ENCODE measurements at places on chromosomes 6 and 20. TPM values are rescaled to one million over a fixed set of nuclear protein-coding genes. Genes with fewer than 3 reads are reported as not detected.
A peak's percentile ranks its signal among the peaks of the same experiment; 100 is the strongest.

The DBNDD2 gene
- total RNA-seq, result 2.1 TPM

The GMPR gene
- 18.5 TPM for total RNA-seq

The CDSN gene
- total RNA-seq, result not detected

The TTLL9 gene
- total RNA-seq, result not detected

The PRR18 gene
- not detected for total RNA-seq

The TRIM15 gene
- not detected for total RNA-seq

The ADAT2 gene
- 6.0 TPM for total RNA-seq

The PTGIS gene
- 15.0 TPM for total RNA-seq

The COX4I2 gene
- total RNA-seq, result not detected

The XKR7 gene
- not detected for total RNA-seq

The SERPINB1 gene
- total RNA-seq, result 57.2 TPM

The SLC29A1 gene
- total RNA-seq, result 275 TPM

The TRMT6 gene
- total RNA-seq, result 8.9 TPM

The ACOT13 gene
- total RNA-seq, result 21.5 TPM

The CHRNA4 gene
- total RNA-seq, result 0.06 TPM

The IPCEF1 gene
- 1.2 TPM for total RNA-seq

GRCh38 chr6:41371461-41371991, 36.1 kb downstream of the NCR2 start:
- DNase-seq, result peak; percentile 35

- no peak for DNase-seq
These were observed 964.6 kb downstream of the HACE1 start for GRCh38 chr6:103895136-103895535.

DNA sequence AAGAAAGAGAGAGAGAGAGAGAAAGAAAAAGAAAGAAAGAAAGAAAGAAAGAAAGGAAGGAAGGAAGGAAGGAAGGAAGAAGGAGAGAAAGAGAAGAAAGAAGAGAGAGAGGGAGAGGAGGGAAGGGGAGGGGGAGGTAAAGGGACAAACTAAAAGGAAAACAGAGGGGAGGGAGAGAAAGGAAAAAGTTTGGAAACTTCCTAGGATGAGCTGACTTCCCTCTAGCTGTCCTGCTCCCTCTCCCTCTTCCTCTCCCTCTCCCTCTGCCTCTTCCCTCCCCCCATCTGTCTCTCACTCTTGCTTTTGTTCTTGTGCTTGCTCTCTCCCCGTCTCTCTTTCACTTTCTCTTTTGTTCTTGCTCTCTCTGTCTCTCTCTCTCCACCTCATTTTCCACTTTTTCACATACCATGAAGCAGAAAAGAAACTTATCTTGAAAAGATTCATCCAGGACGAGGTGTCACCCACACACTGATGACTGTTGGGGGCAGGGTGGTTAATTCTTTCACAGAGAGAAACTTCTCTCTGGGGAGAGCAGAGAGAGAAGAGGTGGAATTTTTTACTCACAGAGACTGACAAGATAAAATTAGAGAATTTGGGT, 56.4 kb upstream of the DUSP22 start:
- DNase-seq, result peak; percentile 43

DNA sequence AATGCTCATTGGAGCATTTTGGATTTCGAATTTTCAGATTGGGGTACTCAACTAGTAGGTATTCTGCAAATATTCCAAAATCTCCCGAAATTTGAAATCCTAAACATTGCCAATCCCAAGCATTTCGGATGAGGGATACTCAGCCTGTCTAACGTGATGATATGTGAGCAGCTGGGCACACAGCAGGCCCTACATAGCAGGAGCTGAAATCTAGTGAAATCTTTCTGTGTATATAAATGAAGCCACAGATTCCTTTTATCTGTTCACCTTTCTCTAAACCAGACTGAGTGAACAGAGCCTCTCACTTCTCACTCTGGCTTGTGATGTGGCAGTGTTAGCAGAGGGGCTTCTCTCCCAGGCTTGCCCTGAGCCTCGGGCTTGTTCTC, 17.8 kb downstream of the STX16 start:
- DNase-seq, result no peak

- DNase-seq, result no peak
These were observed 345.0 kb downstream of the QKI start for GRCh38 chr6:163759542-163759941.

GRCh38 chr6:166958926-166959861, 2.8 kb upstream of the RNASET2 start:
- peak; percentile 44 for DNase-seq

DNA sequence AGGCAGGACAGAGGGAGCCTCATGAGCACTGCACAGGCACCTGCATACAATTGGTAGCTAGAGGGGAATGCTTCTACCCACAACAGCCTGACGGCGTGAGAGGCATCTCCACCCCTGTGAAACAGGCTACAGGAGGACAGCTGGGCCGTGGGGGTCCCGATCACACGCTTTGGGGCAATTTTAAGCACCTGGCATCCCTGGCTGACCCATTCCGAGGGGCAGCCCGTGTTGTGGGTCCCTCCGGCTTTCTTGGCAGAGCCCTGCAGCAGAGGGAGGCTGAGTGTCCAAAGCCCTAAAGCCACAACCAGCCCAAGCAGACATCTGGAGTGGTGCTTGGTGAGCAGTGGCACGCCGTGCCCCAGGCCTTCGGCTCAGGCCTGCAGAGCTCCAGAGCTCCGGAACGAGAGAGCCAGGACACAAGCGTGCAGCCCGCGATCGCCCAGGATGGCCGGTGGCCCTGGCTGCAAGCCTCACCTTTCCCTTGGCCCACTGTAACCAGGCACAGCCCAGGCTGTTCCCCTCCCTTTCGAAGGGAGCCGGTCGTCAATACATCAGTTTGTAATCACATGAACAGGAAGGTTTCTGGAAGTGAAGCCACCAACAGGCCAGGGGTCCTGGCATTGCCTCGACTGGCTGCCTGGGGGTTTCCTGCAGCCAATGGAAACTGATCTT, 81.4 kb downstream of the DLL1 start:
- DNase-seq, result no peak

GRCh38 chr6:55866128-55866527, 9.3 kb downstream of the BMP5 start:
- DNase-seq, result no peak

GRCh38 chr6:139282684-139283083, 9.1 kb downstream of the TXLNB start:
- no peak for DNase-seq

DNA sequence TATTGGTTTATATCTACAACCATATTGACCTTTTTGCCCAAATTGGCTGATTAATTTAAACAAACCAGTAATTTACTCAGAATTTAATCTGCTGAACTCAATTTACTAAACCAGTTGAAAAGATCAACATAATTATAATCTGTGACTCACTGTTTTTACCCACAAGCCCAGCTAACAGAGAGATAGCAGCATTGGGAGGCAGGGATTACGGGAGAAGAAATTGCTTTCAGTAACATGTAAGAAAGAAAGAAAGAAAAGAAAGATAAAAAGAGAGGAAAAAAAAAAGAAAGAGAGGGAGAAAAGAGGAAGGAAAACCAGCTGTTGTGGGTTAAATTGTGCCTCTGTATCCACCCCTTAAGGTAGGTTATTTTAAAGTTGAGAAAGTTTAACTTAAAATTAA, 13.3 kb upstream of the RHAG start:
- no peak for DNase-seq

GRCh38 chr20:45987108-45987780, 15.2 kb upstream of the ZNF335 start:
- DNase-seq, result peak; percentile 75

- peak; percentile 46 for DNase-seq
These were observed 556.0 kb upstream of the JAG1 start for GRCh38 chr20:11229772-11230171.

DNA sequence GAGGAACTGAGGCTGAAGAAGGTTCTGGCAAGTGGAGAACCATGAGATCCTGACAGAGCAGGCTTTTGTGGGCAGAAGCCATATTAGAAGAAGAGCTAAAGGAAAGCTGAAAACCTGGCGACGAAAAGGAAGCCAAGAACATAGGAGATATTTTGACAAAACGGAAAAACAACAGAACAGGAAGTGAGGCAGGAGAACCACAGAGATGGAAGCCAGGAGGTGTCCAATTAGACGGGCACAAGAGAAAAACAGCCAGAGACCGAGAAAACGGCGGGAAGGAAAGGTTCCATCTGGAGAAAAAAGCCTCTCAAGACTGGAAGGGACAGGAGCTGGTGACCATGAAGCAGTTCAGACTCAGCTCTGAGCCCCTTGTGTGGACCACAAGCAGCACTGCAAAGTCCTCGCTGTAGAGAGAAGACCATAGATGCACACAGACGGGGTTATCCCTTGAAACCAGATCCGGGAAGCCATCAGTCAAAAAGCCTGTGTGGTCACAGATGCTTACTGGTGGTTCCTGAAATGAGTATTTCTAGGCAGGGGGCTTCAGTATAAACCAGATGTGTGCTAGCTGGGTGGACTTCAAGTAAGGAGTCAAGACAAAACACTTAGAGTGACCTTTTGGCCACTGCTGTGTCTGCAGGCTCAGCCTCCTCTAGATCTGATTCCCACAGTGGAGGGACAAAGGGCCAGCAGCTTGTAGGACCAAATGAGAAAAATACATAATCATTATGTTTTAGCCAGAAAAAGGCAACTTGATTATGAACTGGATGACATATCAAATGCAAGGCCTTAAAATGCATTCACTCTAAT, 30.7 kb downstream of the SSR1 start:
- no peak for DNase-seq

GRCh38 chr20:44187054-44187771, at the start of gene JPH2:
JPH2 (minus strand) TSS chr20:44187188; CDS start chr20:44186705, 483 bp downstream.
- DNase-seq, result peak; percentile 77

DNA sequence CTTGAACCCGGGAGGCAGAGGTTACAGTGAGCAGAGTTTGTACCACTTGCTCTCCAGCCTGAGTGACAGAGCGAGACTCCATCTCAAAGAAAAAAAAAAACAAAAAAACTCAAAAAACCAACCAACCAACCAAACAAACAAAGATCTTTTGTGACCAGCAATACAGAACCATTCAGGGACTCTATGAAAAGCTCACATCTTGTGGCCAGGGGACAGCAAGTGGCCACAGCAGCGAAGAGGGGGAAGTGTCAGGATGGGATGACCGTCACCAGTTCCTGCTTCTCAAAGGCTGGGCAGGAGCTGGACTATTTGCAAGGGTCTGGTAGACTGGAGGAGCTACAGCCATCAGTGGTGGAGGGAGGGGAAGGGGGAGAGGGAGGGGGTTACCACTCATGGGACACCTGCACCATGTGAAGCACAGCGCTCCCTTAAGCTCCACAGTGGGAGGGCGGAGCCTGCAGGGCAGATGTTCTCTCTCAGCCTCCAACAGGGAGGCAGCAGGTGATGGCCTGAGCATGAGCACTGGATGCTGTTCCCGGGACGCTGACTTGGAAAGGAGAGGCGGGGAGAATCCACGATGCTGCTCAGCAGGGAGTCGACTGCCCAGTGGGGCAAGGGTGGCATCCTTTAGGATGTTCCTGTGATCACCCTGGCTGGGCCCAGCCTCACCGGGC, 19.7 kb upstream of the ULBP3 start:
- DNase-seq, result no peak

GRCh38 chr20:40703975-40704530, 15.0 kb upstream of the MAFB start:
- DNase-seq, result no peak

DNA sequence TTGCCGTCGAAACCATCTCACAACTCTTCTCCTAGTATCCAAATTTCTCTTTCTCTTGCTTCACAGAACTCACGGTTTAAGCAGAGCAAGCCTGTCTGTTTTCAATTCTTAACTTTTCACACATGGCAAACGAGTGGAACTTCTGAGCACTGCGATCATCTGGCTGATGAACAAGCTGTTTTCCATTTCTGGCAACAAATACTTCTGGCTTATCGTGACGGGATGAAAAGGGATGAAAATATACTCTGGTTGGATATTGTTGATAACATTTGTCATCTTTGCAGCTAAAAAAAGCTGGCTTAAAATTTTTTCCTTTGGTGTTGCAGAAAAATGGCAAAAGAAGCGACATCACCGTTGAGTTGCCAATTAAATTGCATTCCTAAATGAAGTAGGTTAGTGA, 515.2 kb upstream of the JARID2 start:
- DNase-seq, result no peak

GRCh38 chr6:27547157-27548075, 74.5 kb upstream of the ZNF184 start:
- no peak for DNase-seq

DNA sequence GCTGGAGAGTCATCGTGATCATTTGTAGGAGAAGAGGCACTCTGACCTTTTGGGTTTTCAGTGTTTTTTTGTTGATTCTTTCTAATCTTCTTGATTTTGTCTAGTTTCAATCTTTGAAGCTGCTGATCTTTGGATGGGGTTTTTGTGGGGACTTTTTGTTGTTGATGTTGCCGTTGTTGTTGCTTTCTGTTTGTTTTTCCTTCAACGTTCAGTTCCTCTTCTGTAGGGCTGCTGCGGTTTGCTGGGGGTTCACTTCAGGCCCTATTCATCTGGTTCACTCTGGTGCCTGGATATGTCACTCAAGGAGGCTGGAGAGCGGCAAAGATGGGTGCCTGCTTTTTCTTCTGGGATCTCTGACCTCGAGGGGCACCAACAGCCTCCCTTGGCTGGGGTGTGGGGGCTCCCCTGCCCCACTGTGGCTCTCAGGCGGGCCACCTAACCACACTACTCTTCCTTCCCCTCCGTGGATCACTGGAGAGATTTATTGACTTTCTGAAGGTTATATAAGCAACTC, 21.5 kb upstream of the TMEM244 start:
- no peak for DNase-seq

DNA sequence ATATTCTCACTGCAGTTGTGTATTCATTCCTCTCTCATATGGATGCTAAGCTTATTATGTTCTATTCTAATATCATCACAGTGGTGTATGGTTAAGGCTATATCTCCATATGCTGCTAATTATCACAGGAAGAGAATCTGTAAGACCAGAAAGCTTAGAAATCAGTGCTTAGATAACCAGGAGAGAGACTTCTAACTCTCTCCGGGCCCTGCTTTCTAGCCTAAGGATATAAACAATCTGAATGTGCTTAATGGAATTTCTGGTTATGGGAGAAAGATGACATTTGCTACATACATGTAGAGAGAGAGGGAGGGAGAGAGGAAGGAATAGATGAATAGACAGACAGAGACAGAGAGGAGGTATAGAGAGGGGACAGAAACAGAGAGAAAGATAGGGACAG, 1231.3 kb downstream of the EPHA7 start:
- DNase-seq, result no peak

GRCh38 chr20:23228912-23229311, 121.7 kb upstream of the NXT1 start:
- DNase-seq, result no peak

DNA sequence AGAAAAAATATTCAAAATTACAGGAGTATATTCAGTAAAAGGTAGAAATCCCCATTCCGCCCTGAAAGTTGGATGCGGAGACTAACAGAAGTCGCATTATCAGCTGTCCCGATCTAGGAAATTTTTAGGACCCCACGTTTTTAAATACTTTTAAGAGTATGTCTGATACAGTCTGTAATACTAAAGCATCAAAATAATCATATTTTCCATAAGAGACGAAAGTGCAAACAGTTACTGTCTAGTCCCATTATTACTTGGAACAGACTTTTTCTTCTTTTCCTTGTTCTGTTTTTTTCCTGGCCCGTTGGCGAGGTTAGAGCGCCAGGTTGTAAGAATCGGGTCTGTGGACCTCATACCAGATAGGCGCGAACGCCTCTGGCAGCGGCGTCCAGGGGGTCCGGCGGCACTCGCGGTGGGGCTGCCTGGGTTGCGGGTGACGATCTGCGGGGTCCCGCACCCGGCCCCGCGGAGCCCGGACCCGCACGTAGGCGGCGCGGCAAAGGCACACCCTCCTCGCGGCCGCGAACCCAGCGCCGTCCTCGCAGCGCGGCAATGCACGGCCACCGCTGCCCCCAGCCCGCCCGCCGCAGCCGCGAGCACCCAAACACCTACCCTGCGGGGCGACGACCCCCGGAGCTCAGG, 460 bp downstream of the PLAGL1 start:
- DNase-seq, result no peak
